ENCODE measurements at places on chromosomes 1 and 21.

DNA sequence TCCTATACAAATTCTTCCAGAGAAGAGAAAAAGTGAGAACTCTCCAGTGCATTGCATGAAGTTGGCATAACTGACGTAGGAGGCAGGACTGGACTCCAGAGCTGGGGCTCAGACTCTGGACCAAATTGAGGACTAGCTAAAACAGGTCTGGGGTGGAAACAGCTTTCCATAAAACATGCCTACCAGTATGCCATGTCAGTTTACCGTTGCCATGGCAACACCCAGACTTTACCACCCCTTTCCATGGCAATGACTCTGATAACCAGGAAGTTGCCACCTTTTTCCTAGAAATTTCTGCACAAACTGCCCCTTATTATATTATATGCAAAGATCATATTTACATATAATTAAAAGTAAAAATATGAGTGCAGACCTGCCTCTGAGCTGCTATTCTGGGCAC is 8.9 kb upstream of the ZBTB8B start:
- DNase-seq, result no peak

DNA sequence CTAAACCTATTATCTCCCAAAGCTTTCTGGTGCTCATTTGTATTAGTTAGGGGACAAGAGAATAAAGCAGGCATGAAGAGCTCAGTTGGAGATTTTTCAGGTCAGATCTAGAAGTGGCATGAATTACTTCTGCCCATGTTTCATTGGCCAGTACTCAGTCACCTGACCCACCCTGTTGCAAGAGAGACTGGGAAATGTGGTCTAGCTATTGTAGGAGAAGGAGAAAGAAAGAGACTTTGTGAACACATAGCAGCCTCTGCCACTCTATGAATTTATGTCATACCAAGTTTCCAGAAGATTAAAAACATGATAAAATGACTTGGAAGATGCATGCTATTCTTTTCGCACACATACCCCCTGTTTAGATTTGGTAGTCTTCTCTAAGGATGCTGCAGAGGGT is 302.3 kb upstream of the RUNX1 start:
- no peak for DNase-seq

DNA sequence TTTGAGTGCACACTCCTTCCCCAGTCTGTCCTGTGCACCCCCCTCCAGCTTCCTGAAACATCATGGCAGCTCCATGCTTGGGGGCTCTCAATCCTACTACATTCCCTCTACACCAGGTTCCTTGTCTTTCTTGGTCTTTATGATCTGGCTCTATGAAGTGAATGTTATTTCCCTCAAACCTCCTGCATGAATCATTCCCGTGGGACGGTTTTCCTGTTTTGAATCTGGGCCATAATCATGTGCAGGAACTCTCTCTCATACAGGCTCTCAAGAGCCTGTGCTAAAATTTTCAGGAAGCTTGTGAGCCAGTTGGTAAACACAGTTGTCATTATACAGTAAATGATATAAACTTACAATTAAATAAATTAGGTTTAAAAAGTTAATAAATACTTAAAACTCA is 89.8 kb upstream of the KCNE2 start:
- DNase-seq, result no peak

DNA sequence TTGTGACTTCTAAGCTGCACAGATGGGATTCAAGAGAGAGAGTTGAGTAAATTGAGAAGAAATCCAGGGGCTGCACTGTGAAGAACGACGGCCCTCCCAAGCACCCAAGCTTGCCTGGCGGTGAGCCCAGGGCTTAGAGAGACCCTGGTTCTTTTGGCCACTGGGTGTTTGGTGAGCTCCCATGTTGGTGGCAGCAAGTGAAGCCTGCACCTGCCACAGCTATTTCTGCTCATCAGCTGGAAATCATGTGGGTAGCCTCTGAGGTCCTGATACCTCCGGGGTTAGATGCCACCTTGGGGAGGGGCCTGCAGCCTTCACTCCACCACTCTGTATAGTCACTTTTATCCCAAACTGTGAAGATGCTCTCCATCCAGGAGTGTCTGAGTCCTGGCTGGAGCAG is 6.2 kb upstream of the BTG2 start:
- DNase-seq, result no peak

- DNase-seq, result no peak
These were observed 46.6 kb downstream of the CRB1 start for GRCh38 chr1:197314682-197315081.

DNA sequence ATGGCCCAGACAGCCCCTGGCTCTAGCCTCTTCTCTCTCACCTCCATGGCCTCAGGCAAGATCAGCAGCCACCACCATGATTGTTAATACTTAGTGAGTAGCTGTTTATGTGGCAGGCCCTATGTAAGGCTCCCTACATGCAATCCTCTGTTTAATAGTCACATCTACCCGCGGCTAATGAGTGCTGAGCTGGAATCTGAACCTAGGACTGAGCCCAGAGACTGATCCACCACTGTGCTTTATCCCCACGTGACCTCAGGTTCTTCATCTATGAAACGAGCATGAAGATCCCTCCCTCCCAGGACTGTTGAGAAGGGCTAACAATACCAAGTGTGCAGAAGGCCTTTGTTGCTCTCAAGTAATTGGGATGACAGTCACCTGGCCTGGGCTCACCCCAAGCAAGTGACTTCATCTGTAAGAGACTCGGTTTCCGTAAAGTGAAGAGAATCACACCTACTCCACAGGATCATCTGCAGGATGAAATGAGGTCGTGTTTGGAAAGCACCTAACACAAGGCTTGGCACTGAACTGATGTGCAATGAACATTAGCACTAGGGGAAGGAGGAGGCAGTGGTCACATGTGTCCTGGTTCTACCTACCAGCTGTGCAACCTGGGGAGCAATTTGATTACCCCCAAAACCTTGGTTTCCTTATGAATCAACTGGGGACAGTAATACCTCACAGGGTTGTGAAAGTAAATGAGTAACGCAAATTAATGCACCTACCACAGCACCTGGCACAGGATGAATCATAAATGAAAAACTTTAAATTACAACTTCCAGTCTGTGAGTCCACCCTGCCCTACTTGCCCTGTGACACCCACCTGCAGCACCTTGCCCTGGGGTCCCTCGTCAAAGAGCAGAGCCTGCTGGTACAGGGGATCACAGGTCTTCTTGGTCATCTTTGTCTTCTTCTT is 37.2 kb downstream of the RIMS3 start:
- DNase-seq, result no peak

- DNase-seq, result no peak
These were observed 189.2 kb downstream of the FOXD2 start for GRCh38 chr1:47627016-47627415.

DNA sequence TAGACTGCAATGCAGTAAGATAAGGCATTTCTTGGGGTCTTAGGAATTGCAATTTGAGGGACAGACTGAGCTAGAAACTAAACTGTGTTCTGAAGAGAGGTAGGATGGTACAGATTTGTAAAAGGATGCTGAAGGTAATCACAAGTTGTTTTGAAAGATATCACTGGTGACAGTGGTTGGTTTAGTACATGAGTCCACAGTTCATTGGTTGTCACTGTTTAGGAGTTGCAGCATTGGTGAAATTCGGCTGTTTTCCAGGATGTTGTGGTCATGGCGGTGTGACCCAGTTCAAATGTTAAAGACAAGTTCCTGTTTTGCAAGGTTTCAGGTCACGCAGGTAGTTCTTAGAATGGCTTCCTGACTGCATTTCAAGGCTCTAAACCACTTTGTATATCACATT is 292.8 kb upstream of the B3GALT2 start:
- peak; percentile 53 for DNase-seq

DNA sequence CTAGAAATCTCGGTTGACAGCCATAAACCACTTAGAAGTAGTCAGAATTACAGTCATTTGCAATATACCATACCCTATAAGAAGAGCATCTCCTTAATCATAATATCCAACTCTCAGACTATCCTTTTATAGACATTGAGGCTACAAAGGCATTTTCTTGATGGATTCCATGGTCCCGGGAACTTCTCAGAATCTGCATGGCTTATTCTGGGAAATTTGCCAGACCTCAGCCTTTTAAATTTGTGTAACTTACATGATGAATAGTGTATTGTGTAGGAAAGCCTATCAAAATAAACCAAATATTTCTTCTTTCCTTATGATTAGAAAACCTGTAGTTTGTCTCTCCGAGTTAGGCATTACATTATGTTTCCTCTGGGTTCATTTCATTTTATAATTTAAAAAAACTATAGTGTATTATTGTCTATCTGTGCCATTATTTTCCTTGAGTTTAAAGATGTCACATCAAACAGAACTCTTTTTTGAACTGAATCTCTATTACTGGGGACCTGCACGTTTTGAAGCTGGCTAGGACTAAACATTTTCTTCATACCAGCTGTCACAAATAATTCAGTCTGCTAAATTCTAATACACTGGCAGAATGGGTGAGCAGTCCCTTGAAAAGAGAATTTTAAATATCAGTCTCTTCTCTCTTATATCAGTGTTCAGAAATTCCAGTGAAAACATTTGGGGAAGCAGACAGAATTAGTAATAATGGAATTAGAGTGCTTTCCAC is 102.9 kb downstream of the GABPA start:
- DNase-seq, result no peak

- no peak for DNase-seq
These were observed 1.6 kb upstream of the IRF6 start for GRCh38 chr1:209807509-209807908.

DNA sequence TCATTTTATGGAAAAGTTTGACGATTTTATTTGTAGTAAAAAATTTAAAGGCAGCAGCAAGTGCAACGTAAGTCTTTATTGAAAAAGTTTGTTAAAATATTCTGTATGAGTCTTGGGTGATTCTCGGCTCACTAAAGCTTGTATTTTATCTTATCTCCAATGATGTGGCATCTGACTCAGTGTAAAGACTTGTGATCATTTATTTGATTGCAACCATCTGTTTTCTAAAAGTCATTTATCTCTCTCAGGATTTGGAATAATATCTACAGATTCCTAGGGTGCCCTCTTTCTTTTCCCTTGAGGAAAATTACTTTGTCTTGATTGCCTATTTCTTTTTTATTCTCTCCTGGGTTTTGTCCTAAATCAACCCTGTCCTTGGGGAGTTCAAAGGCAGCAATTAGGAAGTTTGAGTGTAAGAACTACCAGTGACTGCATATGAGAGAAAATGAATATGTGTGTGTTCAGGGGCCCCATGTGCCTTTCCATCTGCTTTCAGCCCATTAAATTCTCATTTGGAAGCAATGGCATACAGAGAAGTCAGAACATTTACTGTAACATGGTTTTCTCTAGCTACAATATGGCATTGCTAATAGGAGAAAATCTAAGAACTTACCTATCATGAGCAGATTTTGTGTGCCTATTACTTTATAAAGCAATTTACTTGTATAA is 575.0 kb upstream of the CHRM3 start:
- DNase-seq, result no peak

DNA sequence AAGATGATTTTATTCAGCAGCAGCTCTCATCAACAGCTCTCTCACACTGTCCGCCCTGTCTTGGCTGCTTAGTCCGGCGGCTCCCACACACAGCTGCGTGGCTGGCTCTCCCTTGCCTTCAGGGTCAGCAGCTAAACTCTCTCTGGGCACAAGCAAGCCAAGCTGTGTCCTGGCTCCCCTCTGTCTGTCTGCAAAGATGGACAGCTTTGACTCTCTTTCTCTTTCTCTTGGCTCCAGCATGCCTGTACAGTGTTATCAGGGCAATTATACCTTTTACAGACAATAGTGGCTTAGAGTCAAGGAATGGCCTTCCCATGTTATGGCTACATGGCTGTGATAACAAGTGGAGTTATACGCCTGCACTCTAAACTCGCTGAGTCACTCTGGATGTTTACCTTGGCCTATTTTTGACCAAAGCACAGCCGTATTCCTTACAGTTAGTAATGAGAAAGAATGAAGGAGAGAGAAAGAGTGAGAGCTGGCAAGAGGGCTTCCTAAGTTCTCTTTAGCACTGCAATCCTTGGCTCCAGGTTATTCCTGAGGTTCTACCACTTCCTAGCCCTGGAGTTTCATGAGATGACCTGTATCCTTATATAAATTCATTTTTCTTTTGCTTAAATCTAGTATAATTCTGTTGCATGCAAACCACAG is 59.9 kb upstream of the ZSWIM5 start:
- no peak for DNase-seq

GRCh38 chr21:17799414-17800164 is 19.6 kb downstream of the C21orf91 start:
- no peak for DNase-seq

DNA sequence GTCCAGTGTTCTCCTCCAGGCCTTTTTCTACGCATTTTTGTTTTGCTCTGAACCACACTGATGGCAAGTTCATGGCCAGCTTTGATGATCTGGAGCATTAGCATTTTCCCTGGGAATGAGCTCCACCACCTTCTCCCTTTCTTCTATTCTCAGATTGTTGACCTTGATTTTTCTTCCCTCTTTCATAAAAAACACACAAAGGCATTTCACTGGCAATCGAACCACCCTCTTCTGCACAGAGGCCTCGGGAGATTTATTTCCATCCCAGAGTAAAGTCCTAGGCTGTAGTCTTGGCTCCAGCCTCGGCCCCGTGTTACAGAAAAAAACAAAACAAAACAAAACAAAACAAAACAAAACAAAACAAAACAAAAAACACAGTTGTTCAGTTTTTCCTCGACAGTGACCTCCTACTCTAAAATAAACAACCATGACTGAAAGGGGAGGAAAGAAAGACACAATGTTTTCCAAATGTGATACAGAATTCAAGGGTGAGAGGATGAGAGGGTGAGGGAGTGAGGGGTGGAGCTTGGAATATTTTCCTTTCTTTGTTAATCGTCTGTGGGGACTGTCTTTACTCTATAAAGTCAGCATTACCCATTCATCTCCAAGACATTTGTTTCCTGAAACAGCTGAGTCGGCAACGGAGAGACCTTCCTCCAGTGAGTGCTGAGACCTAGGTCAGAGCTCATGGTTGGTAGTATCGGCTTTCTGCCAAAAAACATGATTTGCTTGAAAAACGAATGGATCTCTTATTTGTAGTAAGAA is 29.8 kb upstream of the RNF186 start:
- DNase-seq, result no peak
